ENCODE measurements at places on chromosomes 5 and 9.

GRCh38 chr9:136623842-136624183 is 38.9 kb upstream of the EGFL7 start:
- DNase-seq: no peak

DNA sequence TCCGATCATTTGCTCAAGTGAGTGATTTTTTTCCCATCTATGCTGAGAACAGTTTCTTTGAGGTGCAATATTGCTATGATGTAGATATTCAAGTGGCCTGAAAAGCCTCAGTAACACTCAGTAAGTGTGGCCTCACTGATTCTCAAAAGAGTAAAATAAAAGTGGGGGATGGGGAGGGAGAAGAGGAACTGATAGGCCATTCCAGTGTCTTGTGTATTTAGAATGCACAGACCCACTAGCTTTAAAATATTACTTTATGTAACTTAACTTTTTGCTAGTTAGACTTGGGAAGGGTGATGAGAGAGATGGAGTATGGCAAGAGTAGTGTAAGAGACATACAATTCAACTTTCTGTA is 79.5 kb upstream of the ZNF608 start:
- no peak for DNase-seq

DNA sequence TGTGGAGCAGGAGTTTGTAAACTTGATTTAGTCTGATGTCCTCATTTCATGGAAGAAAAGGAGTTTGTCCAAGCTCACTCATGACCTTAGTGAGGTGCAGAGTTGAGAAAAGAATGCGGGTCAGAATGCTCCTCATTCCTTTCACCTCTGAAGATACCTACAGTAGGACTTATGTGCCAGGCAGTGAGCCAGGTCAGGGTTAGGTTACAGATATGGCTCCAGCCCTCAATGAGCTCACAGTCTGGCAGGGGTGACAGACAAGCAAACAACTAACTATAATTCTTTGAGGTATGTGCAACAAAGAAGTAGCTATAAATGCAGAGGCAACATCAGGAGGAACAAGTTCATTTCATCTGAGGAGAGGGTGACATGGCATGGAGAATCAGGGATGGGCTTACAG is 102.5 kb downstream of the SPATA31D1 start:
- no peak for DNase-seq

GRCh38 chr5:59832577-59833301 is 60.8 kb downstream of the PDE4D start:
- no peak for DNase-seq

- peak; percentile 40 for DNase-seq
Measured at GRCh38 chr5:80755626-80756025, 100.8 kb upstream of the DHFR start.

DNA sequence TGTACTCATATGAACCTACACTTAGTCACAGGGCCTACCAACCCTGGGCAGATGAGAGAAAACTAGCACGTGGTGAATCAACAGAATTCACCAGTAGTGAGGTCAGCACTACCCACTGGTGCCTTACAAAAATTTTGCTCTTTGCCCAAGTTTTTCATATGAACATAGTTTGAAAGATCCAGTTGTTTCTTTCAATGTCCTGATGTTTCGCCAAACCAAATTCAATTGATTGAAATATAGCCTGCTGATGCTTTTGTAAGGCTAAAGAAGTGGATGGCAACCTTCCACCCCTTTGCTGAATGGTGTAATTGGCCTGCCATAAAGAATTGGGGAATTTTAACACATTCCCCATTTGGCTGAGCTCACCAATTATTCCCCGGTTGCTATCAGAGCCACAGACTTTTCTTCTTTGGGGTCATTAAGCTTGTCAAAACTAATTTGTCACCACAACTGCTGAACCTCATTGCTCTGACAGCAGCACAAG is 339.2 kb downstream of the GLIS3 start:
- no peak for DNase-seq

DNA sequence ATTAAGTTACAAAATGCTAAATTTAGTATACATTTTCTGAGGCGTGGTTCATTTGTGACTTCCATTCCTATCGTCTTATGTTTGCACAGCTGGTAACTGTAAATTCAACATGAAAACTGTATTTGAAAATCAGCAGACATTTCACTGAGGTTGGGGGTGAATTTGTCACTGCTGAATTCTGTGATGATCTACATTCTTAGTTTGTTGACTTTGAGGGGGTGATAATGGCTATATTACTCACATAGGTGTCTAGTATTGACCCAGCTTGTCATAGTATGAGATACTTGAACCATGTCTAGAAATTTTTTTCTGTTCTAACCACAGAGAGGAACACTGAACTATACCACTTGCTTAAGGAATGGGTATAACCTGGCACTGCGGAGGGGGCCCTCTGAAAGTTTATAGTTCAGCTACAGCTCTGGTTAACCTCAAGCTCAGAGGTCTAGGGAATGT is 313.3 kb downstream of the PIK3R1 start:
- DNase-seq: no peak

- DNase-seq: no peak
Measured at GRCh38 chr9:127279717-127280285, 15.2 kb downstream of the GARNL3 start.
